ENCODE measurements at places on chromosomes 3 and 15.

DNA sequence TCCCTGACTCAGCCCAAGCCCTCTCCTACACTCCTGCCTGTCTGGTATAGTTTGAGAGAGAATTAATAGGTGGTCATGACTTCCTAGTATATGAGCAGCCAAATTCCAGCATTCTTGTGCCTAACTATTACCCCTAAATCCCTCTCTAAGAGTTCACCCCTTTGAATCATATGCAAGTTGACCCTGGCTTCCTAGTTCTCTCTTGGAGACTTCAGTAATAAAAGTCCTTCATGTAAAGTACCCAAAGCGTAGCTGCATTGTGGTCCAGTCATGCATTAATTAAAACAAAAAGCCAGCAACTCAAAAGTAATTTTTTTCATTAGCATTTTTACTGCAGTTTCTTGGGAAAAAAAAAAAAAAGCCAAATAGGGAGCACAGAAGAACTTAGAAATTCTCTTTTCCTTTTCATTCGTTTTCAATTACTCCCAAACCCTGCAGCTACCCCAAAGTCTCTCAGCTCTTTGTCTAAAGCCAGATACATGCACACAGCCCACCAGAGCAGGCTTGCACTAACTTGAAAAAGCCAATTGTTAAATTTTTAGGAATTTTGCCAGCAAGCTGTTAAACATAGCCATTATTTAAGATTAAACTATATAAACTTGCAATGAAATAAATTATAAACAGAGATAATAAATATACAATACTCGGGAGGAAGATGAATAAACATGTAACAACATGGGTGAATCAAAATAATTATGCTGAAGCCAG lies 50.1 kb upstream of the STT3B start:
- no peak for DNase-seq

- no peak for DNase-seq
Measured at GRCh38 chr3:124783696-124784095, 53.4 kb downstream of the UMPS start.

- DNase-seq: peak; percentile 42
Measured at GRCh38 chr15:99275525-99276128, 24.3 kb downstream of the LRRC28 start.

DNA sequence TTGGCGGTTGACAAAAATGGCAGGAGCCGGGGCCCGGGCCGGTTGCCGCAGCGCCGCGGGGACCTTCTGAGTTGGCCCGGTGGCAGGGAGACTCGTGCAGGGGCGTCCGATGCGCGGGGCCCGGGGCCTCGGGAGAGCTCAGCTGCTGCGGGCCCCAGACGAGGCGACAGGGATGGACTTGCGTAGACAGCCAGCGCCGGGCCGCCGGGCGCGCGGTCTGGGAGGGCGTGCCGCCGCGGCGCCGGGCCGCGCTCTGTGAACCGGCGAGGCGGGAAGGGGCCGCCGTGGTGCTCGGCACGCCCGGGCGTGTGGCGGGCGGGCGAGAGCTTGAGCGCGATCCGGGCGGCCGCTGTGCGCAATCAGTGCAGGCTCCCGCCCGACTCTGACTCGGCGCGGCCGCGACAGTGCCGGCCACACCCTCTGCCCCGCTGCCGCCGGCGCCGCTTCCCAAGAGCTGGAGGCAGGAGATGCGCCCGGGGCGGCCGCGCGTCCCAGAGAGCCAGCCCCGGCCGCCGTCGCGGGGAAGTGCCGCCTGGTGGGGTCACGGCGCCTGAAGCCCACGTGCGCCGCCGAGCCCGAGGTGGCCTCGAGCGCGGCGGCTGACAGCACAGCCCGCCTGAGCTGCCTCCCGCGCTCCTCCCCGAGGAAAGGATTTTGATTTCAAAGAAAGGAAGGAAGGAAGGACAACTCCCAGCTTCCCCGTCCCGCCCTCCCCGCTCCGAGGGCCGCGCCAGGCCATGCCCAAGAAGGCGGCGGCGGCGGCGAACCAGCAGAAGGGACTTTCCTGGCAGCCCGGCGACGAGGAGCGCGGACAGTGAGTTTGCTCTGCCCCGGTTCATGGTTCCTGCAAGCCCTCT lies 657 bp downstream of the TLNRD1 start:
- DNase-seq: peak; percentile 37

- DNase-seq: no peak
Measured at GRCh38 chr15:89196994-89197393, 24.4 kb downstream of the RLBP1 start.

DNA sequence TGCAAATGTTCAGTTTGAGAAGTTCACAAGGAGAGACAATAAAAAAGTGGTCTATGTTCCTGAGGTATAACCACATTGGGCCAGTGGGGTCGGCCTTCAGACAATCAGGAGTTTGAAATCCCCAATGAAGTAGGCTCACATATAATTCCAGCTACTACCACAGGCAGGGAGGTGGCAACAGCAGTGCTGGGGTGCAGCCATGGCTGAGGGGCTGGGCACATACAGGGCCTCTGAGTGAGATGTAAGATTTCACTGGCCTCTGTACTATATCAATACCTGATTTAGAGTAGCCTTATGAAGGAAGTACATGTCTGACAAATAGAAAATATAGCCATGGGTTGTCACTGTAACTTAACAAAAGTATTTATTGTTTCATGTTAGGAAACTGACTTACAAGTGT lies 402.2 kb downstream of the TBC1D5 start:
- DNase-seq: no peak

DNA sequence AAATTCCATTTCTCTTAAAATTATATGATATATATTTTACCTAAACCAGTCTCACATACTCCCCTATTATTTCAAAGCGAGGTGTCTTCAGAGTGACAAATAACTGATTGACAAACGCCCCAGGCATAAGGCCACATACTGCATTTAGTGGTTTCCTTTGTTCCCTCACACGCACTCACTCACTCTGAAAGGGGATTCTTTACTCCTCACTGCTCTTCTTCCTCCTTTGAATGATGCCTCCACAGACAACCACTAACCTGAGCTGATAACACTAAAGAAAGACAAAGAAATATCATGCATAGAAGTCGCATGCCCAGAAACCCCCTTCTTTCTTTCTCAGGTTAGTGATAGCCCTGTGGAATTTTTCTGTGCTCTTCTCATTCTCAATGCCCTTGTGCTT lies 24.1 kb upstream of the BBX start:
- no peak for DNase-seq

DNA sequence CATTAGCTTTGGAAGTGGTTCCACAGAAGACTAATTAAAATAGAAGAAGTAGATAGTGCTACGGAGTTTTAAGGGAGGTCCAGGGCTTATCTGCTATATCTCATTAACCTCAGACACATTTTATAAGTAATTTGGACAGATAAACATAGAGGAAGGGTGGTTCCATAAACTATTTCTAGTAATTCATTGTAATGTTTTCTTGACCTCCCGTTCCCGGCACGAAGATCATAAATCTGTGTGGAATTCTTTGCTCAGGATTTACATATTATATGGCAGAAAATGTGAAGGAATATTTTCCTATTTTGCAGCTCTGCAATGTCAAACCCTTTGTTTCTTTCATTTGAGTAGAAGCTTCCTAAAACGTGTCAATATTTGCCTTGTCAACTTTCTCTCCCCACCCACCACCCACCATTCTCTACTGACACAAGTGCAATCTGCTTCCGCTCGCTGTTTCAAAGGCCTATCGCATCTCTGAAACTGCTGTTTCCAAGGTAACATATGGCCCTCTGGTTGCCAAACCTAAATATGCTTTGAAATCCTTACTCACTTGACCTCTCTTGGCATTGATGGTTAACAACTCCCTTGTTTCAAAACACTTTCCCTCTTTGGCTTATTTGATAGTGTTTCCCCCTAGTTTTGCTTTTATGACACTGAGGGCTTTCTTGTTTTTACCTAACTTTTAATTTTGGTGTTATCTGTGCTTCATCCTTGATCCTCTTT lies 21.4 kb upstream of the PLSCR5 start:
- no peak for DNase-seq

- DNase-seq: no peak
Measured at GRCh38 chr3:135840436-135840835, 125.1 kb upstream of the PPP2R3A start.

GRCh38 chr15:31465083-31465955 lies 138.7 kb downstream of the KLF13 start:
- no peak for DNase-seq

DNA sequence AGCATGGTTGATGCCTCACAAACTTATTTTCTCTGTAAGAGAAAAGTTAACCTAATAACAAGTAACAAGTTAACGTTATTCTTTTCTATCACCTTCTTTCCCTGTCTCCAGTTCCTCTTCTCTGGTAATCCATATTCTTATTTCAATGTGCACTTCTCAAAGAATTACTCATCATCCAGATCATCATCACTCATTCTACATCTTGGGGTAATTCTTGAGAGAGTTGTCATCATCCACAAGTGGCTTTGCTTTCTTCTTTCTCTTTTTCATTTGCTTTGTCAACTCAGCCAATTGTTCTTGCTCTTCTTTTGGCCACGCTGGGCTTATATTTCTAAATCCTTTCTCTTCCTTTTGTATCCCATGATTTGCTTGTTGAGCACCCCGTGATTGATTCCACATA lies 20.8 kb upstream of the RNF111 start:
- no peak for DNase-seq

DNA sequence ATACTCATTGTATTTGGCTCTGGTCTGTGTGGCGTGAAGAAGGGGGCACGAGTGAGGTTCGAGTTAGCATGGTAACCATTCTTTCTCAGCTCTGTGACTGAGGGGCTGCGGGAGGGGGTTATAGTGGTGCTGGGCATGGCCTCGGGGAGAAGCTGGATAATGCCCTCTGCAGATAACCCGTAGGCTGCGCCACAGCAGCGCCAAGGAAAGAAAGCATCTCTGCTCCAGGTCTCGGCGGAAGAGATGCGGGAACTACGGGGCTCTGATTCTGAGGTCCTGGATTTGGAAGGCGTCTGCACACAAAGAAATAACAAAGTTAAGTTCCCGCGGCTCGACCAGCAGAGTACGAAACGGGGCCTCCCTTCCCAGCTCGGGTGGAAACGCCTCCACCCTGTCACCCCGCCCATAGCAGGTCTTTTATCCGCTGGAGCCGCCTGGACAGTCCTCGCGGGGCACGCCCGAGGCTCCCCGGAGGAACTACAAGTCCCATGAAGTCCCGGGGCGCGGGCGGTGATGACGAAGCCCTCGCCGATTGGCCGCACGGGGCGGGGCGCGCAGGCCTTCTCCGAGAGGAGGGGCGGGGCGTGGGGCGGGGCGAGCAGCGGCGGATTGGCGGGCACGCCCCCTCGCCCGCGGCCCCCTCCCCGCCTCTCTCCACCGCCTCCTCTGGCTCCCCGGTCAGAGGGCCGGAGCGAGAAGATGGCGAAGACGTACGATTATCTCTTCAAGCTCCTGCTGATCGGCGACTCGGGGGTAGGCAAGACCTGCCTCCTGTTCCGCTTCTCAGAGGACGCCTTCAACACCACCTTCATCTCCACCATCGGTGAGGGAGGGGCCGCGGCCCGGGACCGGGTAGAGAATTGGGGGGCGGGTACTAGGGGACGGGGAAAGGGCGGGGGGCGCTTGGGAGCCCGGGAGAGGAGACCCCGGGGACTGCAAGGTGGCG lies at the start of gene RAB8B:
Gene RAB8B (plus strand): TSS at position 681 of the 946 bp plus-strand sequence. CDS start 19 bp downstream, at position 700.
- DNase-seq: peak; percentile 94

DNA sequence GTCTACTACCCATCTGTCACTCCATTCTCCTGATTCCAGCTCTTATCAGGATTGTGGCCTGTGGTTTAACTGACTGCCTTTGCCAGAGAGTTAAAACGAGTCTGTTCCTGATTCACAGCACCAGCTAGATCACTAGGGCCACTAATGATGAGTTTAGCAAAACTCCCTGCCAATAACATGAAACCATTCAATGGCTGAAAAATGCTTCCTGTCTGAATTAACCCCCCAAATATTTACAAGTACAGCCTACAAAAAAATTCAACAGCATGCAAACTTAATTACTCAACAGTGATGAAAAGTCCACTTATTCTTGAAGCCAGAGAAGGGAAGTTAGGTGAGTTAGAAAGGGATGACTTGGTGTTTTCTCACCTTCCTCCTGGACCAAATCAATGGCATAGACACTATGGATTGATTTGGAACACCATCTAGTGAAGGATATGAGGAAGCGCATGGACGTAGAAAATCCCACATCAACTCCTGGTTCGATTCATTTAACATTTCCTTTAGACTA lies 141.4 kb downstream of the TGFBR2 start:
- DNase-seq: peak; percentile 28

DNA sequence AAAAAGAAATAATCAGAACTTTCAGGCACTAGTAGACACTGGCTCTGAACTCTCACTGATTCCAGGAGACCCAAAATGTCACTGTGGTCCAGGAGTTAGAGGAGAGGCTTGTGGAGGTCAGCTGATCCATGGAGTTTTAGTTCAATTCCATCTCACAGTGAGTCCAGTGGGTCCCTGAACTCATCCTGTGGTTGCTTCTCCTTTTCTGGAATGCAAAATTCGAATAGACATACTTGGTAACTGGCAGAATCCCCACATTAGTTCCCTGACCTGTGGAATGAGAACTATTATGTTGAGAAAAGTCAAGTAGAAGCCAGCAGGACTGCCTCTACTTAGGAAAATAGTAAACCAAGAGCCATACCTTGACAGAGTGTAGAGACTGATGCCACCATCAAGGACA lies 87.3 kb upstream of the OXTR start:
- DNase-seq: no peak

DNA sequence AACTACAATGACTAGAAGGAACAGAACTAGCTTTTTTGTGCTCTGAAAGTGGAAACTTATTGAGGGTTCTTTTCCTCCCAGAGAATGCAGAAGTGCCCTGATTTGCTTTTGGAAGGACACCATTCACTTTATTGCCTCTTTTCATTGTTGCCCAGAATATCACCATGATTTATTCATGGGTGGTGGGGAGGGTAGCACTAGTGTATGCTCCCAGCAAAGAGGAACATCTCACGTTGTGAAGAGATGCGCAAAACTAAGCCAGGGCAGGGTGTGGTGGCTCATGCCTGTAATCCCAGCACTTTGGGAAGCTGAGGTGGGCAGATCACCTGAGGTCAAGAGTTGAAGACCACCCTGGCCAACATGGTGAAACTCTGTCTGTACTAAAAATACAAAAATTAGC lies 31.4 kb downstream of the FLNB start:
- DNase-seq: no peak

- DNase-seq: no peak
Measured at GRCh38 chr3:185709251-185709955, 115.4 kb downstream of the IGF2BP2 start.

DNA sequence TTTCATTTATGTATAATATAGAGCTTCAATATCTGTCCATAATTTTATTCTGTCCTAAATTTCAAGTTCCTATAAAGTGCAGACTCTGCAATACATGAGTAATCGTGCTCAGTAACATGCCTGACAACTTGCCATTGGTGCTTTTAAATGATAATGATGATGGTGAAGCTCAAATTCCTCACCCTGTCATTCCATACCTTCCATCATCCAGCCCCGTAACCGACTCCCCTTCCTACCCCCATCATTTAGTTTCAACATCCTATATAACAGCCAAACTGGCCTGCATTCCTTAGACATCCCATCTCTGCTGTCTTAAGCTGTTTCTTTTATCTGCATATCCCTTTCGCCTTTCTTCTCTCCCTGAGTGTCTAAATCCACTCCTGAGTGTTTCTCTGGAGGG lies 67.2 kb upstream of the DLG1 start:
- DNase-seq: no peak

- no peak for DNase-seq
Measured at GRCh38 chr3:172365028-172365567, 83.2 kb downstream of the GHSR start.

GRCh38 chr3:18258492-18258891 lies 166.6 kb downstream of the SATB1 start:
- DNase-seq: no peak
